ENCODE measurements at places on chromosomes 6 and 20.

DNA sequence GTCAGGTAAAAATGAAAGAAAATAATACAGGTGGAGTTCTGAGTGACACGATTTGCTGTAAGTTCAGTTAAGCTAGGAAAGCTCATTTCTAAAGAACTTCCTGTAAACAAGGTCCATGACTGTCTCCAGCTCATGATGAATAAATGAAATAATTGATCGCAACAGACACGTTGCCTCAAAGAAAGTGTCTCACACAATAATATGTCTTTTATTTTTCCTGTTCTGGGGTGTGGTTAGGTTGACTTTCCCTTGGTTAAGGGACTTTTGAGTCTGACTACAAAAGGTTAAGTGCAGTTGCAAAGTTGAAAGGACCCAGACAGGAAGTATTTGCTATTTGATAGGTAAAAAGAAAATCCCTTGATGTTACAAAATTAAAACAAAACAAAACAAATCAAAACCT lies 304.2 kb upstream of the PRDM1 start:
- no peak for DNase-seq

DNA sequence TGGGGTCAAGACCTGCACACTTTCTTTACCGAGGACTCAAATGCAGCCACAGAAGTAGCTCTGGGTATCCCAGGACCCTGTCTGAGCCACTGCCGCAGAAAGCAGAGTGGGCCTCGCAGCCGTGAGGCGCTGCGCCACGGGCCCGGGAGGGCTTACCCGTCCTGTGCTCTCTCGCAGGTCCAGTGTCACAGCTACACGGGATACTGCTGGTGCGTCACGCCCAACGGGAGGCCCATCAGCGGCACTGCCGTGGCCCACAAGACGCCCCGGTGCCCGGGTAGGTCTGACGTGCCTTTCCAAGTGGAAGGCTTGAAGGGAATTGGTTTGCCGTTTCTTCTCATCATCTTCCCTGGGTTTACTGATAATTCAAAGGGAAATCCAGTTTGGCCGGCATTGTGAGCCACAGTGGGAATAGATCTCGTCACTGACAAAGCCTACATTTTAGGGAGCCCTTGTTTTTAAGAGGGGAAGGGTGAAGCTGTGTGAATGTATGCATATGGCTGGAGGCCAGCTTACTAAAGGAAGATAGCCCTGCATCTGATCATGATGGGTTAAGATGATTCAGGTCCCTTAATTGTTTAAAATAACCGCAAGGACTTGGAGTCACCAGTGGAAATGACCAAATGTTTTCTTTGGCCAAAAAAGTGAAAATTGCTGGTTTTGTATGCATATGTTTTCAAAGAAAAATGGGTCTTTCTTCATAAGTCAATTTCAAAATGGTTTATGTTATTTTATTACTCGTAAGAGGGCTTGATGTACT lies 86.6 kb downstream of the SMOC2 start:
- no peak for DNase-seq

DNA sequence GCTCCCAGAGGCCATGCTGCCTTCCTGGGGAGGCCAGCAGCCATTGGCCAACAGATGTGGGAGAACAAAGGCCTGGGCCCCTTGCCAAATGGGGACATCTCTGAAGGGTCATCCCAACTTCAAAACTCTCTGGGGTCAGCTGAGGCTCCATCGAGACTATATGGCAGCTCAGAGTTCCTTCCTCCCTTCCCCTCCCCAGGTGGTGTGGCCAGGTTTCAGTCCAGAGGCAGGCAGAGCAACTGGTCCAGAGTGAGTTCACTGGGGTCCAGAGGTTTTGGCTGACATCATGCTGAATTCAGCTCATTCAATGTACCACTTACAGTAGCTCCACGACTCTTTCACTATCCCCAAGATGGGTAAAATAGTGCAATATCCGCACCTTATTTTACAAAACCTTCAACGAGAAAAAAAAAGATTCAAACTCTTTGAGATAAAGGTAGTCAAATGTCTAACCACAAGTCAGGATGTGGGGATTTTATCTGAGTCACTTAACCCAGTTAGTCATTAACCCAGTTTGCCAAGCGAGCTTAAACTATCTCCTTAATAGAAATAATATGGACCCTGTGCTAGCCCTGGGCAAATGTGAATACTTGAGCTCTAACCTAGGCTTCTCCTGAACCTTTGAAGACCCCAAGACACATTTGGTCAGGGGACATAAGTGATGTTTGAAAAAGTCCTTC lies 108.4 kb upstream of the PLEKHG1 start:
- peak; percentile 5 for DNase-seq

GRCh38 chr6:30757261-30757904 lies 13.0 kb upstream of the IER3 start:
- no peak for DNase-seq

DNA sequence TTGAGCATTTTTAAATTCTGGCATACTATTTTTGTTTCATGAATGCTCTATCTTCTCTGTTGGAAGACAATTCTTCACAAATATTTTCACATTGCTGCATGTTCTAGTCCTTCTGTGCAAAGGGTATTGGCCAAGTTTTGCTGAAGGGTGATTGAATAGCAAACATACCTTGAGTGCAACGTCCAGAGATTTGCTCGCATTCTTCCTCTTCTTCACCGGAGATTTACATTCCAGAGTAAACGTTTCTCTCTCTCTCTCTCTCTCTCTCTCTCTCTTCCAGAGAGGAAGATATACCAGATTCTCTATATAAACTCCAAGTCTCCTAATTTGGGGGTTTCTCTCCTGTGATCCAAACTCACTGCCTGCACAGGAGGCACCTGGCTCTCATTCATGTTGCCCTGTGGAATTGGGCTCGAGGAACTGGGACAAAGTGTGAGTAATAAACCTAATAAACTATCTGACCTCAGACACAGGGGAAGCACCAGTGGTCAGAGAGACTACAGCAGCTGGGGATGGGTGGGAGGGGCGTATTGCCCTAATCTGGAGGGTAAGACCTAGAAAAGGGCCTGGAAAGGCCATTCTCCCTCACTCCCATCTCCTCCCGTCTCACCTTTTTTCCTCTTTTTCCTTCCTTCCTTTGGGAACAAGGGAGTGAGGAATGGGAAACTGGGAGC lies 1.1 kb upstream of the TREML1 start:
- DNase-seq = no peak

All from hematopoietic multipotent progenitor cell treated with erythropoietin and hydrocortisone succinate and interleukin-3 and kit ligand, for 6 days (in vitro differentiated cells).